Fibroblast of skin of back (primary cell): ENCODE measurements at places on chromosomes 12 and 14.

GRCh38 chr12:95227818-95228356, 10.3 kb downstream of the VEZT start:
- no peak for DNase-seq

DNA sequence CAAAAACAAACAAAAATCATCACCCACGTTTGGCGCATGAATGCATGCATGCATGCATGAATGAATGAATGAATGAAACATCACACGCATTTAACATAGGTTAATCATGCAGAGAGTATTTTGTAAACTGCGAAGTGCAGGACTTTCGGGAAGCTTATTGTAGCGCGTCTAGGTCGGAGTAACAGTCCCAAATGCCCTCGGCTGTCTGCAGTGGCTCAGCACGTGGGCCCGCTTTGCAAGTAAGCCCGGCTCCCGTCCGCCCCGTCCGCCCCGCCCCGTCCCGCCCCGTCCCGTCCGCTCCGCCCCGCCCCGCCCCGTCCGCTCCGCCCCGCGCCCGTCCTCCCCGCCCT, 263 bp upstream of the IFT81 start:
- no peak for DNase-seq

GRCh38 chr14:74257078-74257940, 18.1 kb downstream of the VSX2 start:
- DNase-seq = no peak

- peak; percentile 12 for DNase-seq
Observed at GRCh38 chr14:24232645-24233537, at the start of gene GMPR2. GMPR2 (plus strand) TSS chr14:24232929; CDS start chr14:24233254, 325 bp downstream.

DNA sequence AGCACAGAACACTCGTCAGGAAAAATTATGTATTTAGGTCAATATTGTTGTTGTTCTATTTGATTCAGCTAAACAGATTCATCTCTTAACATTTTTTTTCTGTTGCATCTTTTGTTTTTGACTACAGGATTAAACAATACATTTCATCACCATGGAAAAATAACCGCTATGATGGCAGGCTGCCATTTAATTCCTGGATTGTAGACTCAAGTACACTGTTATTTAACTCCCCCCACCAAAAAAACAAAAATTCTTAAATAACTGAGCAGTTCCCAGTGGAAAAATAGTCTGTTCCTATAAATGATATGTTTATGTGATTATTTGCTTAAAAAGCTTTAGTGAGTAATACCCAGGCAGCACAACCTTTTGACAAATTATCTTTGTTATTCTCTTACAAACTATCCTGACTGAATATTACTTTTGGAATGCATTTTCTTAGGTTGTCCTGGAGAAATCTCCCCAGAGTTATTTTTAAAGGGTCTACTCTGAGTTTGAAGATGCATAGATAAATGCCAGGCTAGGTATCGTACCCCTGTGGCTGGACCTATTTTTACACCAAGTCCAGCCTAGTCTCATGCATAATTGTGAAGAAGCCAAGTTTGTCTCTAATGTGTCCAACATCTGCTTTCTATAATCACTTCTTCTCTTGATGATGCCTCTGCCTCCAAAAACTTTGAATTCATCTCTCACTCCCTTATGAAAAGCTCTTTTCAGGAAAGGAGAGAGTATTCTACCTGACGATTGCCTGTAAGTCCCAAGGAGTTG, 3.7 kb downstream of the KERA start:
- peak; percentile 88 for DNase-seq

DNA sequence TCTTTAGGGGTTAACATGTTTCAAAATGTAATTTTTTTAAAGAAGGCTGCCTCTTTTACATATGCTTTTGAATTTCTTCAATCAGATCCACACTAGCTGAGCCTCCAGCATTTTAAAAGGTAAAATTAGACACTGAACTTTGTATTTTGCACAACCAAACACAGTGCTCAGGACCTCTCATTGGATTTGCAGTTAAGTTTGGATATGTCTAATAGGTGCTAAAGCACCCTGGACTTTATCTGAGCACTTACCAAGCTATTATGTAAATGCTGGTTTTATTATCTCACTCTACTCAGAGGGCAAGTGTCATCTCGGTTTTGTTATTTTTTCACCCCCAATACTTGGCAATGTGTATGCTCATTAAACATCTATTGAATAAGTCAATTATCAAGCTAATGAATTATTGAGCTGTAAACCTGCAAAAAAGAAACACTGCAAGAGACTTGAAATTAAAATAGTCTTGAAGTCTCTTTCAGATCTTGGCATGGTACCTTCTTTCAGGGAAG, 150.7 kb downstream of the KIF21A start:
- no peak for DNase-seq

- no peak for DNase-seq
Observed at GRCh38 chr12:89848732-89849131, 140.1 kb upstream of the ATP2B1 start.

GRCh38 chr12:114711689-114712152, 27.7 kb upstream of the TBX3 start:
- no peak for DNase-seq

- no peak for DNase-seq
Observed at GRCh38 chr12:3727354-3727753, 25.6 kb downstream of the CRACR2A start.

DNA sequence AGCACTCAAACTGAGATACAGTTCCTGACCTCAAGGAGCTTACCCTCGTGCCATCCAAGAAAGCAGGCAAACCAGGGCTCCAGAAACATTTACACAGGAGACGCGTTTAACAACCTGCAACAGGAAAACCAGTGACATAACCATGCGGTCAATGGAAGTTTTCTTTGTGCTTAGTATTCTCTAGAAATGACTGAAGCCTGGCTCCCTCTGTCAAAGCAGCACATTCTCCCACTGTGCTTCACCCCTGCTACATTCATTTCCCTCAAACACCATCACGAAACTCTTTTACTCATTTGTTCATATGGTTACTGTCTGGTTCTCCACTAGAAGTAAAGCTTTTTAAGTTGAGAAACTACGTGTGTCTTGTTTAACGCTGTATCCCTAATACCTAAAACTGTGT, 161.3 kb upstream of the CCND2 start:
- DNase-seq = no peak

- DNase-seq = no peak
Observed at GRCh38 chr12:52772772-52773171, 4.4 kb downstream of the KRT76 start.

DNA sequence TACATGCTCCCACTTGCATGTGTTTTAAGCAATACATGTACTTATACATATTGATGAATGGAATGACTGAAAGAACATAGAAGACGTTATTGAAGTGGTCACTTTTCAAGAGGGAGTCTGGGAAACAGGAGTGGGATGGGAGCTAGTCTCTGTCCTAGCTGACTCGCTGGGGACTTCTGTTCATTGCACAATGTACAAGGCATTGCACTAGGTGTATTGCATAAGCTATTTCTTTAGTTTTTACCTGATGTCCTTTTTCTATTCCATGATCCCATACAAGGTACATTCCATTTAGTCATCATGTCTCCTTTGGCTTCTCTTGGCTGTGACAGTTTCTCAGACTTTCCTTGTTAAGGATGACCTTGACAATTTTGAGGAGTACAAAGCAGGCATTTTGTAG, 4.0 kb upstream of the MYO1H start:
- DNase-seq = no peak

DNA sequence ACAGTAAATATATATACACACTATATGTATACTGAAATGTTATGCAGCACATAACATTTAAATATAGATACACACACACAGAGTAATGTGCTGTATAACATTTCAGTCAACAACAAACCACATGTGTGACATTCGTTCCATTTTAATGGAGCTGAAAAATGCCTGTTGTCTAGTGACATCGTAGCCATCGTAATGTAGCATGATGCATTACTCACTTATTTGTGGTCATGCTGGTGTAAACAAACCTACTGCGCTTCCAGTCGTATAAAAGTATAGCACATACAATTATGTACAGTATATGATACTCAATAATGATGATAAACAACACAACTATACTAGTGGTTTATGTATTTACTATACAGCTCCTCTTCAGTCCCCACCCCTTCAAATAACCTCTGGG, 119.0 kb upstream of the SLC38A4 start:
- no peak for DNase-seq

- DNase-seq = peak; percentile 65
Observed at GRCh38 chr12:10722502-10722904, 620 bp downstream of the YBX3 start.

DNA sequence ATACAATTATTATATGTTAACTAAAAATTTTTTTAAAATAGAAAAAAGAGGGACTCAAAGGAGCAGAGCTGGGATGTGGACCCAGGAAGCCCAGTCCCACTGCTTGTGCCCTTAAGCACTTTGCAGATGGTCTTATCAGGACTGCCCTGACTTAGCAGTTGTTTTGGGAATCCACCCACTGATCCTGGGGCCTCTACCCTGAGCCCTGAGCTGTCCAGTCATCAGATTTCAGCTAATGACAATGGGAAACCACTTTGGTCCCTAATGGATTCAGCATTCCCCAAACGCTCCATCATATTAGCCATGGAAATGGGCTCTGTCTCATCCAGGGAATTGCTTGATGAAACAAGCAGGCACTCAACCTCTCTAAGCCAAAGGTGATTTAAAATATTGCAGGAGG, 22.5 kb upstream of the WSCD2 start:
- no peak for DNase-seq

GRCh38 chr12:94721173-94721572, 70.8 kb upstream of the TMCC3 start:
- no peak for DNase-seq

DNA sequence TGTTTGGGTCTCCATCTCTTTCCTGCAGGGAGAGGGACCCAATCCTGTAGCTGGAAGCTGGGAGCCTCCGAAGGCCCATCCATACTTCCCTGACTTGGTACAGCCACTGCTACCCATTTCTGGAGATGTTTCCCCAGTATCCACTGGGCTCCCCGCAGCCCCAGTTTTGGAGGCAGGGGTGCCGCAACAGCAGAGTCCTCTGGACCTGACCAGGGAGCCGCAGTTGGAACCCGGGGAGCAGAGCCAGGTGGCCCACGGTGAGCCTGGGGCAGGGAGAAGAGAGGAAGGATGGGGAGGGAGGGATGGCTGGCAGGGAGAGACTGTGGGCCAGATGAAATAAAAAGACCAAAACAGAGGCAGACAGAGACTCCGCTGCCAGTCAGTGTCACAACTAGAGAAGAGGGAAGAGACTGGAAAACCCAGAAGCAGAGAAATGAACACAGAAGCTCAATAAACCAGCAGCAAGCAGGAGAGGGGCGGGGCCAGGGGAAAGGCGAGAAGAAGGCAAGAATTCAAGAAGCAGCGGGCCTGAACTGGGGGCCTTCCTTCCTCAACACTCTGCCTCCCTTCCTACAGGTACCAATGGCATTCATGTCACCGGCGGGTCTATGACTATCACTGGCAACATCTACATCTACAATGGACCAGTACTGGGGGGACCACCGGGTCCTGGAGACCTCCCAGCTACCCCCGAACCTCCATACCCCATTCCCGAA, 6.3 kb downstream of the LTBR start:
- DNase-seq = no peak

- DNase-seq = peak; percentile 52
Observed at GRCh38 chr14:33569821-33570687, 380.8 kb downstream of the EGLN3 start.

- no peak for DNase-seq
Observed at GRCh38 chr14:44041700-44042099, 465.4 kb downstream of the FSCB start.

GRCh38 chr12:124082687-124083086, 109.7 kb downstream of the ZNF664 start:
- DNase-seq = no peak

DNA sequence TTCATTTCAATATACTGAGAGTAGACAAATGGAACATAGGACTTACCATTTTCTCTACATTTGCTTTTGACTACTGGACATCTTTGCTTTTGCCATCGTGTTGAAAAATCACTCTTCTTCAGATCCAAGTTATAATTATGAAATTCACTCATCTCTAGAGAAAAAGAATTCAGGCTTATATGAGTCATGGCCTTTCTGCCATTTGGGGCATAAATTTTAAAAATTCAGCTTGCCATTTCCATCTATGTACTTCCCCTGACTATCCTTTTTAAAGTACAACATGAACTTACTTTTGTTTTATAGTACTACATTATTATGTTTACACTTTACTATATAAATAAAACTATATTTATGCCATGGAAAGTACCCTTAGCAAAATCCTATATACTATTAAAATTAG, 3.0 kb downstream of the KLRK1 start:
- DNase-seq = no peak

DNA sequence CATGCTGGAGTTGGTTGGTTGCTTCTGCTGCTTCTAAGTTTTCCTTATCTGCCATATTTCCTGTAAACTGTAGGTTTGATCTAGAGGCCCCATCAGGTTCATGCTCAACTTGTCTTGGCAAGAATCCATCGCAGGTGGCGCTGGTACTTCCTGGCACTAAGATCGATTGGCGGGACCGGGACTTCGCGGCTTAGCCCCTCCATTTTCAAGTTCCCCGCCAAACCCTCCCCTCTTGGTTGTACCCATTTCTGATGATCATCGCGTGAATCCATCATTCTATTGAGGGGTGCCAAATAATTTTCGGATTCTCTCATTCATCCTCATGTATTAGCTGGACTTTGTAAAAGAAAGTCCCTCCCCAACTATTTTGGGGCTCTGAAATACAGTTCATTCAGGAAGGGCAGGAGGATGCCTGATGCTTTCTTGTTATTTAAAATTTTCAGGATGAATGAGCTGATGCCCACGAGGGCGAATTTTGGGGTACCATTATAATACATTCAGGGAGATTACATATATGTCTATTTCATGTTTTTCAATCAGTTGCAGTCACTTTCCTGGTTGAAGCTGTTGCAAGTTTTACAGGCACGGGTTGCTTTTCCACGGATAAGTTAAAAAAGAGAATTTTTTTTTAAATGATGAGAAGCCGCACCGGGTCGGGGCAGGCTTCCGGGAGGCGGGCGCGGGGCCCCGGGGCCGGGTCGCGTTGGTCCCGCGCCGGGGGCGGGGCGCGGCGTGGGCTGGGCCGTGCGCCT, 395 bp upstream of the BRI3BP start:
- peak; percentile 36 for DNase-seq

GRCh38 chr12:54411391-54412241, 7.5 kb downstream of the ITGA5 start:
- DNase-seq = peak; percentile 99

DNA sequence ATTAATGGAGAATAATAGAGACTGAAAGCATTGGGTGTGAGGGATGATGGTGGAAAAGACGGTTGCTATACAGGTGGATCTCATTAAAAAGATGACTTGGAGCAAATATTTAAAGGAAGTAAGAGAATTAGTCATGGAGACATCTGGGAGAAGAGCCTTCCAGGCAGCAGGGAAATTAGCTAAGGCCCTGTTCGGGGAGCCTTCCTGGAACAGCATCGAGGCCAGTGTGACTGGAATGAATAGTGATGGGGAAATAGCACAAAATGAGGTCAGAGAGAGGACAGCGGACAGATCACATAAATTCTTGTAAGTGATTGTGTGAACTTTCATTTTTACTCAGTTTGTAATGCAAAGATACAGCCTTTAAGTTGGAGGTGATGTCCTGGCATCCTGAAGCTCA, 842.3 kb downstream of the SLC6A15 start:
- DNase-seq = peak; percentile 81

DNA sequence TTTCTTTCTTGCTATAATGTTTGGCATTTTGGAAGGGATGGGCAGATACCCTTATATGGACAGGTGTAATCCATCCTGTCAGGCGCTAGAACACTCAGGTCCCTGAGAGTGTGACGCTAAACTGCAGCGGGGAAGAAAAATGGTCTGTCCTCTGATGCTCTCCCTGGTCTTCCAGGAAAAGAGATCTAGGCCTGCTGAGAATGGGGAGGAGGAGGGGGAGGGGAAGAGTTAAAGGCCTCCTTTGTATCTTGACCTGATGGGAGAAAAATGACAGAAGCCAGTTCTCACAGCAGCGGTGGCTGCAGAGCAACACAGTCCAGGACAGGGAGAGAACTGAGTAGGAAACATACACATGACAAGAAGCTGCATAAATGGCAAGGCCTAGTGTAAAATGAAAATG, 61.1 kb downstream of the RPS6KA5 start:
- no peak for DNase-seq
